ENCODE measurements at places on chromosomes 7 and 10.

GRCh38 chr7:158075633-158076001 is 512.0 kb downstream of the PTPRN2 start:
- no peak for DNase-seq

- DNase-seq = peak; percentile 40
Observed at GRCh38 chr10:77248104-77248790, 389.4 kb downstream of the KCNMA1 start.

GRCh38 chr10:16843252-16843870 is 26.1 kb upstream of the RSU1 start:
- DNase-seq = no peak

GRCh38 chr7:148882841-148883265 is 1.2 kb downstream of the EZH2 start:
- no peak for DNase-seq

DNA sequence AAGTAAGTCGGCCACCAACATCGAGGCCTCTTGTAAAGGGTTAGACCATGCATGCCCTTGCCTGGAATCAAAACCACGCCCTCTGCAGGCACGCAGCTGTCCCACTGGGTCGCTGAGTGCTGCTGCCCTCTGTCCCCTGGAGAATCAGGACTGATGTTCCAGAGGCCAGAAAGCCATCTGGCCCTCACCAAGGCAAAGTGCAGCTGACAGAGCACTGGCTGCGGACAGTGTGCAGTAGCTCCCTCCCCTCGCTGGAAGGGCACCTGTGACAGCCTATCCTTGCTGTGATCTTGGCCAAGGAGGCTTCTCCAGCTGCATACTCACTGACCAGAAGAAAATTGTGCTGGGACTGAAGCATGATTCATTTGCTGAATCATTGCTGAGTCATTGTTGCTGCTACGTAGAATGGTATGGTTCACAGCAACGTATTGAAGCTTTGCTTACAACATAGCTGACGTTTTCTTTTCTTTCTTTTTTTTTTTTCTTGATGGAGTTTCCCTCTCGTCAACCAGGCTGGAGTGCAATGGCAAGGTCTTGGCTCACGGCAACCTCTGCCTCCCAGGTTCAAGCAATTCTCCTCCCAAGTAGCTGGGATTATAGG is 30.4 kb downstream of the DDC start:
- no peak for DNase-seq

- no peak for DNase-seq
Observed at GRCh38 chr7:116598278-116598677, 73.4 kb downstream of the CAV1 start.

DNA sequence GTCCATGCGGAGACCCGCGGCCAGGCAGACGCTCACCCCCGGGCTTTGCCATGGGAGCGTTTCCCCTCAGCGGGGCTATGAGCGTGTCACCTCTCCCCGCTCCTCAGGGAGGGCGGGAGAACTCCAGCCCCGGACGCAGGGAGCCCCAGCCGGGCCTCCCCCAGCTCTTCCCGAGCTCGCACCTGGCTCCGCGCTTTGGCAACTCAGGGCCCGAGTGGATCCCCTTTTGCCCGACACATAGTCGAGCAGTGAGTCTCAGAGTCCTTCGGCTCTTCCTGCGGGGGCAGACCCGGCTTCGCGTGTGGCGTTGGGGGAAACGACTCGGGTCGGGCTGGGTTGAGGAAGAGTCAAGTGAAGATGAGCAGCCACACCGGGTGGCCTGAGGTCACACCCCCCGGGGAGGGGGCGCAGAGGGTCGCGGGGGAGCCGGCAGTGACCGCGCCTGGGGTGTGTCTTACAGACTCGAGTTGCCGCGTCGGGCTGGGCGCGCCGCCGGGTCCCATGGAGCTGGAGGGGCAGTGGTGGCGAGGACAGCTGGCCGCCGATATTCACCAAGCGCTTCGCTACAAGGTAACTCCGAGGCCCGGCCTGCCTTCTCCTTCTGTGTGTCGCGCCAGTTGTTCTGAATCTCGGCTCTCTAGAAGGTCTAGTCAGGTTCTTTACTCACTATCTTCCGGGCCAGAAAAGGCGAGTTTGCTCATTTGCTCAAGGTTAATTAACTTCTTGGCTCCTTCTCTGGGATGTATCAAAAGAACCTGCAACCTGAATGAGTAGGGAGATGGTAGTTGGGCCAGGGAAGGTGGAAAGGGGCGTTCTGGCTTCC is 721 bp downstream of the CCNJ start:
- DNase-seq = peak; percentile 77

- no peak for DNase-seq
Observed at GRCh38 chr10:100989088-100989487, 1.7 kb downstream of the TWNK start.

- peak; percentile 72 for DNase-seq
Observed at GRCh38 chr10:36515319-36515718, 610.1 kb upstream of the ANKRD30A start.

GRCh38 chr7:5699467-5700384 is 81.7 kb downstream of the RNF216 start:
- DNase-seq = peak; percentile 40

DNA sequence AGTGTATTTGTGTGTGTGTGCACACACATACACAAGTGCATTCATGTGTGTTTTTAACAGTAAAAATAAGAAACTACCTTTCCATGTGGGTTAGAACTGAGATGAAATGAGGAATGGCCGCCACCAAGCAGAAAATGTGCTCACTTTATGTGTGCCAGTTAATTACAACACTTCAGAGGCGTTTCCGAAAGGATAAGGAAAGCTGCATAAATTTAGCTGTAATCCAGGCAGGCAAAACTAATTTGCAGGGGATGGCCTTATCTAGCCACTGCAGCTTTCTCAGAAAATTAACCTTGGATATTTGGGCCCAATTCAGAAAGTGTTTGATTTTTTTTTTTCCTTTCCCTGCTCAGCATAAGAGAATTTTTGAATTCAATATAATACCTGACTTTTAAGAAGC is 328.8 kb upstream of the PHF14 start:
- DNase-seq = no peak

GRCh38 chr10:130894471-130894870 is 417.1 kb downstream of the TCERG1L start:
- DNase-seq = no peak

DNA sequence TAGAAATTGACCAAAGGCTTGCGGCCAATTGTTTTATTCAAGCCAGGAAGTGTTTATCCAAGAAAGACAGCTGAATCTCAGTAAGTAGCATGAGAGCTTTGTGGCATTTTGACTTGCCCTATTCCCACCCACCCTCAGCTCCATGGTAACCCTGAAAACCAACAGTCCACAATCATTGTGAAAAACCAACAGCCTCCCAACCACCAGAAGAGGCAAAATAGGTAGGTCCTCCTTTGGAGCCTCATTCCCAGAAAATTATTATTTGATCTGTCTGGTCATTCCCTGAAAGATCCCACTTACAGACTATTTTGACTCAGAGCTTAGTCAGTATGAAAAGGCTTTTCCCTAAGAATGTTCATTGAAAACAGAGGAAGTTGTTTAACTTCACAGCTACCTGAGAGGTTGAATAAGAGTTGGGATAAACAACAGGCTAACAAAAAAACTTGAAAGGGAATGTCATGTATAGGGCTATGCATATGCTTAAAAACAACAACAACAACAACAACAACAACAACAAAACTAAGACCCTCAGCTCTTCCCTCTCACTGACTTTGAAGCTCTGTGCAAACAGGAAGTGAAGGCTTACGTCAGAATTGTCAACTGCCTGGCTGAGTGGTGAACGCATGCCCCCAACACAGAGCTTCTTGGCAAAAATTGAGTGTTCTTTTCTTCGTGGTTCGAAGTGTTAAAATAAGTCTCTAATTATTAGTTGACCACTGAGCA is 11.2 kb downstream of the KPNA7 start:
- no peak for DNase-seq

- no peak for DNase-seq
Observed at GRCh38 chr7:2527505-2528467, 8.2 kb downstream of the LFNG start.

DNA sequence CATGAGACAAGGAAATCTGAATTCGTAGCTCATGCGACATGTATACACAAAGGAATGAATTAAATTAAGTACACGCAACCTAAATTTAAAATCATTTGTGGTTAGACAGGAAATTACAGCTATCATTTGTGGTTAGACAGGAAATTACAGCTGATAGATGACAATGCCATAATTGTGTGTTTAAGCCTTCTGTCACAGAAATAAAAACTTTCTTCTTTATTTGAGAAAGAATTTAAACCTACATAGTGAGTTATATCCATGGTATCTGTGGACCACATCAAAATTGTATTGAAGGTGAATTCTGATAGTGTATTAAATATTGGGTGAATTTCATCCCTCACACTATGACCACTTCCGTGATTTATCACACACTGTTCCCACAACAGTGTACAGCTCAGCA is 362.9 kb downstream of the MAGI2 start:
- DNase-seq = no peak

GRCh38 chr10:61024151-61024855 is 80.3 kb upstream of the RHOBTB1 start:
- no peak for DNase-seq

GRCh38 chr10:85045046-85045445 is 716.7 kb downstream of the CCSER2 start:
- DNase-seq = no peak

DNA sequence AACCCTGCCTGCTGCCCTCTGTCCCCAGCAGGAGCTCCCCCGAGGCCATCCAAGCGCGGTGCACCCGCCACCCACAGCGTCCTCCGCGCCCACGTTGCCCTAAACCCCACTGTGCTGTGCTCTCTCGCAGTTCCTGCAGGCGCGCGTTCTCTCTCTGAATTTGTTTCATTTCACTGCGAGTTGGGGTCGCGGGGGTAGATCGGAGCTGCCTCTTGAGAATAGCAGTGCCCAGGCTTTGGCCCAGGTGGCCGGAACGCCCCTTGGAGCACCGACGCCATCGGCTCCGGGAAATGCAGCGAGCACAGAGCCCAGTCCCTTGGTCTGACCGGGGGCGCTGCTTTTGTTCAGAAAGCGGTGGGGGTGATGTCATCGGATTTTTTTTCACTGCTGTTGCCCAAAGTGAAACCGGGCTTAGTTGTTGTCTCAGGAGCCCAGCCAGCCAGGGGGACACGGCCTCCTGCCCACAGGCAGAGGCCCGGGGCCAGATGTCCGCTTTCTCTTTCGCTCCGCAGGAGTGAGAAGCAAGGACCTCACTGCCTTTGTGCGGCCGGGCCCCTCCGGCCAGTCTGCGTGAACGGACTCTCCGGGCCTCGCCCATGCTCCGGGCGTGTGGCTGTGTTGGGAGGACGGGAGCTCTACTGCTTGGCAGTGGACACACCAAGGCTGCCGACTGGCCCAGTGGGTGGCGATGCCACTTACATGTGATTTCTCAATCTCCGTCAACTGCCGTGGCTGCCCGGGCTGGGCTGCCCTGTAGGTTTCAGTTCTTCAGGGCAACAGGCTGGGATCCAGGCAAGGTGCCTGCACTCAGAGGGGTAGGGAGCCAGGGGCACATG is 43.1 kb downstream of the FOXK1 start:
- peak; percentile 84 for DNase-seq

DNA sequence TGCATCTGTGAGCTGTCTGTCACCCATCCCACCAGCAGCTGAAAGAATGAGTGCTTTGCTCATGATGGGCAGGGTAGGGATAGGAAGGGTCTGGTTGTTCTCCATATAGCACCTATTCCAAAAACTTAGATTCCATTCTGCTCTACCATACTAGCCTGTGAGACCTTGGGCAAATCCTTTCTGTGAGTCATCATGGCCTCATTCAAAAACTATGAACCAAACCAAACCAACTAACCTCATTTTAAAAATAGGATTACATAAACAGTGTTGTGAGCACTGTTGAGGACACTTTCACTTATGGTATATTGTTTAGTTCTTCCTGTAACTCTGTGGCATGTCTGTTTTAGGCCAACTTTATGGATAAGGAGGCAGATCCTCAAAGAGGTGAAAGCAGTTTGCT is 30.9 kb upstream of the STEAP4 start:
- no peak for DNase-seq

DNA sequence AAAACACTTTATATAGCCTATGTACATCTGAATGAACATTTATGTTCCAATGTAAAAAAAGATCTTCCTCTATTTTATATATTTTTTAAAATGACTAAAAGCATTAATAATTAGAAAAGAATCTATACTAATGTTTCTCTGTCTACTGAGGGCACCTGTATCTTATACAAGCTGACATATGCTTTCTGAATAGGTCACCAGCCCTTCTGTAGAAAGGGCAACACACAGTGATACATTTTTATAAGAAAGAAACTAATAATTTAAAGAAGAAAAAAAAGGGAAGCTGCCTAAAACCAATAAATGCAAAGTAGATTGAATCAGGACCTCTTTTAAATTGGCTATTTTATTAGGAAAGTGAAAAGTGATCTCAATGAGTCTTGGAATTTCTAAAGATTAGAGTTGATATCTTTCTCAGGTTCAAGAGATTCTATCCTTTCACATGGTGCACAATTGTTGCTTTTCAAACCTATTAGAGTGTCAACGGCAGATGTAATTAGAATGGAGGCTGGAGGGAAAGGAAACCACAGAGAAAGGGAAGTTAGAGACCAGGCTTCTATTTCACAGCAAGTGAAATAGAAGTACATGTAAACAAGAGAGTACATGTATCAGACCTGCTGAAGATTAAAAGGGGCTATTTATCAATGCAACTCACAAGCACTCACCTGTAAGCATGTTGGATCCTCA is 6.3 kb downstream of the MTPN start:
- DNase-seq = no peak

DNA sequence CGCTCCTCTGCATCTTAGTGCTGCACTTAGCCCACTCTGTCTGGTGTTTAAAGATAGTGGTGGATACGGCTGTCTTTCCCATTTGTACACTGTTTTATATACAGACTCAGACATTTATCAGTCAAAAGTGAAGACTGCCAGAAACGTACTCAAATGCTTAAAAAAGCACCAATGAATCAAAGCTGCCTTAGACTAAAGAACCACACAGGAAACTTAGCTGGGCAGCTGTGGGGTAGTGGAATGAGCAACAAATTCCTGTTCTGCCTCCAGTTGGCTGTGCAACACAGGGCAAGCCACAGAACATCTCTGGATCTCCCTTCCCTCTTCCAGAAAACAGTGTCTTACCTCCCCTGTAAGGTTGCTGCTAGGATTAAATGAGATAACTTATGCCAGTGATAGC is 76.0 kb downstream of the ATXN7L1 start:
- no peak for DNase-seq

DNA sequence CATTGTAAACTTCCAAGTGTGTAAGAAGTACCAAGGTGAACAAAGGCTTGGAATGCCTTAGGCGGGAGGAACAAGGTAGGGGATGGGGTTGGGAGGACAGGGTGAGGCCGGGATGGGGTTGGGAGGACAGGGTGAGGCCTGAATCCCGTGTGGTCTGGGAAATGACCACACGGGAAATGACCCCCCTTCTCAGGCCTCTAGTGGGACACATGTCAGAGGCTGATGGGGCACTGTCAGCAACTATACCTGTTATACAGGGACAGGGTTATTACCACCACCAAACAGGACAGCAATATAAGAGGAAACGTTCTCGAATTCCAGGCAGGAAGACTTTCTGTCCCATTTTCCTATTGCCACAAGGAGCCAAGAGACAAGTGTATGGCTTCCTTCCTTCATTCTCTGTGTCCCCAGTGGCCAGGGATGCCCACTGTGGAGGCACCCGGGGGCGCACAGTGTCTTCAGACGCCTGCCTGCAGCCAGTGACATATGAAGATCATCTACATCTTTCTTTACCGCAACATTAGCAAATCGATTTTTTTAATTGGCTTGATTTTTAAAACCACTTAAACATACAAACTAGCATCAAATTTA is 1.3 kb downstream of the MKI67 start:
- no peak for DNase-seq
